ENCODE measurements at places on chromosomes 12 and 14.

DNA sequence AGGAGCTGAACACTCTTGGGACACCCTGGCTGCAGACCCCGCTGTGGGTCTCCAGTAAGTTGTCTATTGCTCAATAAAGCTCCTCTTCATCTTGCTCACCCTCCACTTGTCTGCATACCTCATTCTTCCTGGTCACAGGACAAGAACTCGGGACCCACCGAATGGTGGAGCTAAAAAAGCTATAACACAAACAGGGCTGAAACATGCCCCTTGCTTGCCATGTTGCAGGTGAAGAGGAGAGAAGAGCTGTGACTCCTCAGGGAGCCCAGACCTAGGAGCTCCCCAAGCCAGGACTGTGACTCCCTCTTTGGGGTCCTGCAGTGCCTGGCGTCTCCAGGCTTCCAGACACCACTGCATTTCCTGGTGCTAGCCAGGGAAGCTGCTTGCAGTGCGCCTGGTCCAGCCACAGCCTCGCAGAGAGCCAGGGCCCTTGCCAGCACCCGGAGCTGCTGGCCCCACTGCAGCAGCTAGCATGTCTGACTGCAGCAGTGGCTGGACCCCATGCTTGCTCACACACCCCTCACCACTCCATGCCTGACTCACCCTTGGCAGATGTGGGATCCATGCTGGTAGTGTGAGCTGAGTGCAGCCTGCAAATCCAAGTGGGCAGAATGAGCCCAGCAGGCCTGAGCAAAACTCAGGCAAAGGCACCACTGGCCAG is 37.1 kb upstream of the OR5AU1 start:
- no peaks in the 10 kb centered on the region for H3K27me3 ChIP-seq
- peaks cover 2% of the 10 kb centered on the region for H3K36me3 ChIP-seq
- no peak overlapping the region for H3K4me3 ChIP-seq
- DNase-seq, result no peak

- H3K4me3 ChIP-seq, result peak overlapping the region; percentile 32
- no peak for DNase-seq
- no peaks in the 10 kb centered on the region for H3K36me3 ChIP-seq
- H3K4me1 ChIP-seq, result peaks cover 3% of the 10 kb centered on the region
Observed at GRCh38 chr14:22200977-22201605, 387.9 kb downstream of the DAD1 start.

DNA sequence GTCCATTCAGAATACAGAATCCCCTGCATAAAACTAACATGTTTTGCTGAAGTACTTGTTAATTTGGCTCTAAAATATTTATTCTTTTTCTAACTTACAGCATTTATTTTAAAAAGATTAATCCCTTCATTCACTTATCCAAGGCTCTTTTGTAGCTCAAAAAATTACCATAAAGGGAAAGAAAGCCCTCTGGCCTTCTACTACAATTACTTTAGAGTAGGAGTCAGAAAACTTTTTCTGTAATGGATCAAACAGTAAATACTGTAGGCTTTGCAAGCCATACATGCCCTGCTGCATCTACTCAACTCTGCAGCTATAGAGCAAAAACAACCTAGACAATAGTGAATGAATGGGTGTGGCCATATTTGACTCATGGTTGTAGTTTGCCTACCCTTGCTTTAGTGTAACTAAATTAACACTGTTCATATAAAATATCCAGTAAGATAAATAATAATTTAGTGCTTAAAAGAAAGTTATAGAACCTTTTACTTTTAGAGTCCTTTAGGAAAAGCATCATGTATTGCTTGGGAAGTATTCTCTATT is 74.2 kb upstream of the ZFP36L1 start:
- H3K4me3 ChIP-seq, result no peak overlapping the region
- H3K36me3 ChIP-seq, result peaks cover 26% of the 10 kb centered on the region
- DNase-seq, result no peak
- H3K27ac ChIP-seq, result no peak overlapping the region
- no peaks in the 10 kb centered on the region for H3K4me1 ChIP-seq

GRCh38 chr14:75636100-75636692 is 24.5 kb downstream of the ERG28 start:
- H3K27ac ChIP-seq, result no peak overlapping the region
- H3K4me3 ChIP-seq, result no peak overlapping the region
- H3K4me1 ChIP-seq, result no peaks in the 10 kb centered on the region
- H3K36me3 ChIP-seq, result peaks cover 1% of the 10 kb centered on the region
- DNase-seq, result no peak

DNA sequence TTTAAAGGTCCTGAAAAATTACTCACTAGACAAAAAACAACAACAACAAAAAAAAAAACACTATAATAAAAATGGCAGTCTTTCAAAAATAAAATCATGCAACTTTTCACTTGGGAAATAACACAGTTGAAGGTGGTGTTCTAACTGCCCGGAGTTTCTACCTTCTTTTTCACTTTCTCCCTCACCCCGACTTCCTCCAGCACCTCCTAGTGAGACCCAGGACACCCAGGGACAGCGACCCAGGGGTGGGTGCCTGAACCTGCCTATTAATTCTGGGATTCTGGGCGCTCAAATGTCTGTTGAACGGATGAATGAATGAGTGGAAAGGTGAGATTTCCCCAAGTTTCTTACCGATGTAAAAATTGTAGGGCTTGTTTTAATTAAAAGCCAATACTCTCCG is 2.0 kb upstream of the FZD10 start:
- no peak overlapping the region for H3K4me3 ChIP-seq
- H3K36me3 ChIP-seq, result no peaks in the 10 kb centered on the region
- H3K4me1 ChIP-seq, result no peaks in the 10 kb centered on the region
- no peak for DNase-seq
